ENCODE measurements at places on chromosomes 7 and 10. TPM values are rescaled to one million over a fixed set of nuclear protein-coding genes. Genes with fewer than 3 reads are reported as not detected.

Gene ZNF467
- 16.1 TPM for total RNA-seq

Gene SPDYE5
- not detected for total RNA-seq

Gene ARMC3
- total RNA-seq = 7.9 TPM

Gene IKZF1
- 0.36 TPM for total RNA-seq

Gene CDC14C
- 0.22 TPM for total RNA-seq

Gene ABCA13
- total RNA-seq = 0.07 TPM

Gene CYP26C1
- total RNA-seq = 0.29 TPM

Gene CHRM2
- not detected for total RNA-seq

Gene RRP12
- 36.6 TPM for total RNA-seq

Gene C10orf62
- total RNA-seq = 0.96 TPM

Gene OGDHL
- 11.7 TPM for total RNA-seq

Gene VAX1
- total RNA-seq = not detected

Gene COL26A1
- 44.5 TPM for total RNA-seq

Gene IRF5
- 0.44 TPM for total RNA-seq

Gene MKX
- 0.31 TPM for total RNA-seq

Gene LIPN
- total RNA-seq = not detected

Gene SPACDR
- 0.67 TPM for total RNA-seq

Gene DENND10
- 48.5 TPM for total RNA-seq

Gene LIPF
- total RNA-seq = not detected

Gene SND1
- total RNA-seq = 237 TPM

Gene AP3M1
- total RNA-seq = 51.7 TPM

Gene FIGNL1
- 26.9 TPM for total RNA-seq

Gene ASIC3
- total RNA-seq = 3.5 TPM

Gene RNF148
- total RNA-seq = 0.26 TPM

Gene MORN4
- total RNA-seq = 21.1 TPM

Gene KNDC1
- 11.0 TPM for total RNA-seq

Gene HIBADH
- total RNA-seq = 23.2 TPM

Gene TRIM50
- total RNA-seq = 10.9 TPM

Gene TMEM236
- total RNA-seq = 0.07 TPM

Gene VSTM4
- total RNA-seq = 0.40 TPM

Gene RADIL
- 2.0 TPM for total RNA-seq

Gene RPEL1
- not detected for total RNA-seq

Gene ENTPD1
- not detected for total RNA-seq

Gene ARHGEF5
- total RNA-seq = 42.9 TPM

Gene LRRD1
- total RNA-seq = 0.31 TPM

Gene SVOPL
- 1.4 TPM for total RNA-seq

Gene SYT15B
- total RNA-seq = 0.36 TPM

Gene PLAU
- 0.93 TPM for total RNA-seq

Gene DENND11
- total RNA-seq = 52.3 TPM

Gene HECW1
- 0.09 TPM for total RNA-seq

Gene GRID2IP
- total RNA-seq = 2.5 TPM
